Stimulated activated CD8-positive, alpha-beta memory T cell treated with anti-CD3 and anti-CD28 coated beads, Interleukin-7, amount 100 ng/mL, for 4 hours (primary cell): ENCODE measurements at places on chromosomes 1 and 21.

GRCh38 chr21:28338701-28339305 is 653.9 kb downstream of the LTN1 start:
- DNase-seq, result no peak

GRCh38 chr1:23854568-23854967 is 13.5 kb downstream of the FUCA1 start:
- DNase-seq, result no peak

GRCh38 chr21:38376235-38376634 is 119.4 kb downstream of the KCNJ15 start:
- no peak for DNase-seq

DNA sequence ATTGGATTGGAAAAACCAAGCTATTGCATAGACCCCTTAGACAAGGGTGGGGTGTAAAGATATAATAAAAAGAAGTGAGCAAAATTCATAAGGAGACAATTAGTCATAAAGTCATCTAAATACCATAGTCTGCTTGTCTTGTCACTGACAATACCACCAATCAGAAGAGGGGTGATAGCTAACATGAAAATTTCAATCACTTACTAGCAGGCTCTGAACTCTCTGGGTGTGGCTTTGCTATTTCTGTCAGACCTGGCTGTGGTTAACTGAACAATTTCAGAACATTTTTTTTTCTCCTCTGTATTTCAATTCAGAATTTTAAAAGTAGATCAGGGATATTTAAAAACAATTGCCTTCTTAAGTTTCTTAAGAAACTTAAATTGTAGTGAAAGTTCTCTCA is 158.5 kb upstream of the PRMT6 start:
- DNase-seq, result no peak

- no peak for DNase-seq
These were observed 159.9 kb downstream of the ACTL8 start for GRCh38 chr1:17914987-17915386.

DNA sequence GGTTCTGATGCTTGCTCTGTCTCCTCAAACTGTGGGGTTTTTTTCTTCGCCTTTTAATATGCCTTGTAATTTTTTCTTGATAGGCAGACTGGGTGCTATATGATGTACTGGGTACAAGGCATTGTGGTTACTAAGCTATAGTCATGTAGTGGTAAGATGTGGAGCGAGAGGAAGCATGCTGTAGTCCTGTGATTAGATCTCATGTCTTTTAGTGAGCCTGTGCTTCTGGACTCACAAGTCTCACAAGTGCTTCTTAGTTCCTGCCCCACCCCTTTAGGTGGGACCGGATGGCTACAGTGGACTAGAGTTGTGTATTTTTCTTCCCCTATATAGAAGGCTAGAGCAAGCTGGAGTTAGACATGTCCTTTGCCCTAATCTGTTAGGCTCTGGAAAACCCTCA is 178.7 kb downstream of the DNM3 start:
- no peak for DNase-seq

DNA sequence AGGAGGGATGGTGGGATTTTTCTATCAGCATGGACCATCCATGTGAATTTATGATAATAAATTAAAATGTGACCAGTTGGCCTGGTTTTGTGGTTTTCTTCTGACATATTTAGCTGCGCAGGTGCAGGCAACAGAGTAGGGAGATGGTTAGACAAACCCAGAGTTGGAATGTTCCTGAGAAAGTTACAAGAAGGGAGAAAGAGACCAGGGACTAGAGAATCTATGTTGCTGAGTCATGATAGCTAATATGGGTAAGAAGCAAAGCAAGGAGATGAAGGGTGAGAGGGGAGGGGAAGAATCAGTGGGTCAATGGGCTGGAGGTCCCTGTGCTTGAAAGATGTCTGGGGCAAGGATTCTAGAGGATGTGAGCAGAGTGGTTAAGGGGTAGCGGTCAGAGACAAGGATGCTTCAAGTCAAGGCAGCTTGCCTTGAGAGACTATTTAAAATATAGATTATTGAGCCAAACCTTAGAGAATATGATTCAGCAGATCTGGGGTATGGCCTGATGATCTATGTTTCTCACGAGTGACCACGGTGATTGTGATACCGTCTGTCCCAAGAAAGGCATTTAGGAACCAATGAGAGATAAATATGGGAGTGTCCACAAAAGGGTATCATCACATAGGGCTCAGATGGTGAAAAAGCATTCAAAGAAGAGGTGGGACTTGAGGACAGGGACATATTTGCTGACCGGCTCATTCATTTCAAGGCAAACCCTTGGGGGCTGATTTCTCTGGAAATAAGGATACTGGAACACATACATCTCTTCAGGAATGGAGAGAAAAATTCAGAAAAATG is 219.7 kb upstream of the PLD5 start:
- no peak for DNase-seq

GRCh38 chr1:228500143-228500734 is 13.1 kb downstream of the RNF187 start:
- DNase-seq, result no peak

DNA sequence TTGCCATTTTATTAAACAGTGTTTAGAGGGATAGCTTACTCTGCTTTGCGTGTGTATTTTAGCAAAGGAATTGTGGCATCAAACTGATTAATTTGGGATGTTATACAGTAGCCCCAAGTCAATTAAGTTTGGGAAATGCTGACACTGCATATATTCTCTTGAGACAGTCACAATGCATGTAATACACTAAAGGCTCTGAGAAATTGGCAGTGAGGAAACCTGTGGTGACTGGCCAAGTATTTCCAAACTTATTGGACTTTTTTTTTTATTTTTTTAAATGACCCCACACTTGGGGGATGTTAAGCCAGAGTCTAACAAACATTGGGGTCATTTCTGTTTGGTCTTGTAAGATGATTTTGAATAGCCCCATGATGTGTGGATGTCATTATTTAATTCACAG is 67.3 kb upstream of the RAVER2 start:
- no peak for DNase-seq

GRCh38 chr1:68232289-68233148 is at the start of gene WLS:
Gene WLS, minus strand, starts transcription at chr1:68232523. Its CDS starts 224 bp downstream, at chr1:68232299.
- DNase-seq, result no peak

GRCh38 chr1:69315823-69316222 is 251.9 kb upstream of the LRRC7 start:
- no peak for DNase-seq

DNA sequence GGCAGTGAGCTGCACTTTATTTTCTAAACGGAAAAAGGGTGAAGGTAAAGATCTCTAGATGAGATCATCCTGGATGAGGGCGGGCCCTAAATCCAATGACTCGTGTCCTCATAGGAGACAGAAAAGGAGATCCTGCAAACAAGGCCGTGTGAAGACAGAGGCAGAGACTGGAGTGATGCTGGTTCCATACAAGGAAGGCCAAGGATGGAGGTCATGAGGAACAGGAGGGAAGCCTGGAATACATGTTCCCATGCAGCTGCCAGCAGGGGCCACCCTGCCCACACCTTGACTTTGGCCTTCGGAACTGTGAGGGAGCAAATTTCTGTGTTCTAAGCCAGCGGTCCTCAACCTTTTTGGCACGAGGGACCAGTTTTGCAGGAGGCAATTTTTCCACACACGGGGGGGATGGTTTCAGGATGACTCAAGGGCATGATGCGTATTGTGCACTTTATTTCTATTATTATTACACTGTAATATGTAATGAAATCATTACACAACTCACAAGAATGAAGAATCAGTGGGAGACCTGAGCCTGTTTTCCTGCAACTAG is 94.3 kb downstream of the PSMG1 start:
- DNase-seq, result no peak

- no peak for DNase-seq
These were observed 19.6 kb downstream of the EIF4G3 start for GRCh38 chr1:21157054-21157453.

DNA sequence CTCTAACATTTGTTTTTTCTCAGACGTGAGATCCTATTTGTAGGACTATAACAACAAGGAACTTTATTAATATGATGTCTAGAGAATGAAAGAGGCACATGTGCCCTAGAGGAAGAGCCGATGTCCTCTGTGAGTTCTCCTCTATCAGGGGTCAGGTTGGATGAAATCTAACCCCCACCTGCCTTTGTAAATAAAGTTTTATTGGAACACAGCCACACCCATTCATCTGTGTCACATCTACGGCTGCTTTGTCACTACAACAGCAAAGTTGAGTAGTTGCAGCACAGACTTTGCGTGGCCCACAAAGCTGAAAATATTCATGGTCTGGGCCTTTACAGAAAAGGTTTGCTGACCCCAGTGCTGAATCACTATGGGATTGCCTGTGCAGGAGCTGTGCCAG is 571 bp upstream of the CAPN9 start:
- DNase-seq, result no peak

DNA sequence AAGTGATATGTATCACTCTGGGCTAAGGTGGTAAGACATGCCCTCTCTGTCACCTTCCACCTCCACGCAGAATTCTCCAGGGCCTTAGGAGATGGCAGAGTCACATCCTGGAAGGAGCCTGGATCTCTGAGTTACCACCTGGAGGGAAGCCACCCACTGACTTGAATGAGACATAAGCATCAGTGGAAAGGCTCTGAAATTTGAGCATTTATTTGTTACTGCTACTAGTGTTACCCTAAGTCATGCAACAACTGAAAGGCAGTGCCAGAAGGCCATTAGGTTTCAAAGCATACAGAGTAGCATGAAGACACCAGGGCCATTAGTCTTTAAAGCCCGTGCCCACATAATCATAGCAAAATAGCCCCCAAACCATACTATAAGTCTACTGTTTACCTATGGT is 230.3 kb upstream of the IRF2BP2 start:
- DNase-seq, result no peak

DNA sequence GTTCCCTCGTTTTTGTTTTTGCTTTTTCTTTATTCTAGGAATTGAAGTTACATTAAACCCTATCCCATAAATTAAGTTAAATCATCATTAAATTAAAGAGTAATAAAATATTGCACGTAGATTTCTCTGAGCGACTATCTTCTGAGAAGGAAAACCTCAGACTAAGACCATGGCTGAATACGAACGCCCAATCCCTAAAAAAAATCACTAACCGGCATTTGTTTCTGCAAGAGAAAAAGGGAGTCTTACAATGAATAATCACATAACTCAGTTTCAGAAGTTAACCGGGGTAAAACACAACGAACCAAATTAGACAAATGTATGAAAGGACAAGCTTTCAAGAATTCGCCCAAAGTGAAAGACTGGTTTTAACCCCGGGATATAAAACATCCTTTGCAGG is 1.3 kb downstream of the PIK3R3 start:
- no peak for DNase-seq

DNA sequence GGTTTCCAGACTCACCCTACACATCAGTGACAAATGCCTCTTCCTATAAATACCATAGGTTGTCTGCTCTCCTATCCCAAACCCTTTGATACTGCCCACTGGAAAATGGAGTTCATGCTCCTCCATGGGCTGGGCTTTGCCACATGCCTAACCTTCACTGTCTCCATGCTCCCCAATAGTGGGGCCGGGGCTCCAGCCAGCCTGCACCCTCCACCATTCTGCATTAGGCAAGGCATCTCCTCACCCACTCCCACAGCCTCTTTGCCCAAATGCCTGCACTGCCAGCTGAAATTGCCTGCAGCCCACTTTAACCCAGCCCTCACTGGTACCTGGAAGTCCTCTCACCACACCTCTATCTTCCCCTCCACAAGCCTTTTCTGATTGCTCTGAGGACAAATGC is 18.2 kb upstream of the MPZL1 start:
- no peak for DNase-seq

DNA sequence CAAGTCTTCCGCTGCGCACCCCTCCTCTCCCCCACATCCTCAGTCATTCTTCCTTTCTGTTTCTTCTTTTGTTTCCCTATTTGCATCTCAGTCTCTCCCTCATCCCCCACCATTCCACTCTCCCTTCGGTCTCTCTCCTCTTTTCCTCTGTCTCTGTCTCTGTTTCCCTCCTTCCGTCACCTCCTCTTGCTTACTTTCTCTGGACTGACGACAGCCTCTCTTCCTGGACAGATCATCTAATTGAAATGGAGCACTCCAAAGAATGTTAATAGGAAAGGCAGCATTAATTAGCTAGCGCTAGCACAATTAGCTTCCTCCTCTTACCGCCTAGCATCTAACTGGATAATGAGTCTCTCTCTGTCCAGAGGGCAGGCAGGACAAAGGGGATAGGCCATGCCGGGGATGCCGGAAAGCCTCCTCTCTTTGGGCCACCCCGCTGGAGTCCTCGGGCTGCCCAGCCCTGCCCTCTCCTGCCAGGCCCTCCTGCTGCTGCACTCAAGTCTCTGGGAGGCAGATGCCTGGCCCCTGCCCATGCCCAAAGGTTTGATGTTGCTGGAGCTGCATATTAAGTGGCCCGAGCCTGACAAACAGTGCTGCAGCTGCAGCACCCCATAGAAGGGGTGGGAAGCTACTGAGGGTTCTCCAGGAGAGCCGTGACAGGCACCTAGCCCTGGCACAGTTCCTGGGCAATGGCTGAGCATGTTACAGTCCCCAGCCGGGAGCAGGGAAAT is 20.8 kb downstream of the DISP3 start:
- no peak for DNase-seq

- no peak for DNase-seq
These were observed 69.1 kb downstream of the OMA1 start for GRCh38 chr1:58477390-58477789.

DNA sequence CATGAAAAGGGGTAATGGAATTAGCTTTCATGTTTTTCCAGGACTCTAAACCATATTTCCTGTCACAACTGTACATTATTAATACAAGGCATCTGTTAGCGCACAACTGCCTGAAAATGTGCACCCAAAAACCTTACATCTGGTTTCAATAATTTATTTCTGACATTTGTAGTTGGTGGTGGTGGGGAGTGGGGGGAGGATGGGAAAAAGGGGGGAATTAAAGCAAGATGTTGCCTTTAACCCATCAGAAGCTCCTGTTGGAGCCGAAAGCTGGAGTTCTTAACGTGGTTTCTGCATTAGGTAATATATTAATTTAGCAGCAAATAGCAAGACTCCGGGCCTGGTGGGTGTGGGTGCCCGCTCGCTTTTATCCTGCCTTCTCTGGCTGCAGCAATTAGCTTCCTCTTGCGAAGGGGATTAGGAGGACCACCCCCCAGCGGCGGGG is 36.9 kb upstream of the HHAT start:
- DNase-seq, result no peak

DNA sequence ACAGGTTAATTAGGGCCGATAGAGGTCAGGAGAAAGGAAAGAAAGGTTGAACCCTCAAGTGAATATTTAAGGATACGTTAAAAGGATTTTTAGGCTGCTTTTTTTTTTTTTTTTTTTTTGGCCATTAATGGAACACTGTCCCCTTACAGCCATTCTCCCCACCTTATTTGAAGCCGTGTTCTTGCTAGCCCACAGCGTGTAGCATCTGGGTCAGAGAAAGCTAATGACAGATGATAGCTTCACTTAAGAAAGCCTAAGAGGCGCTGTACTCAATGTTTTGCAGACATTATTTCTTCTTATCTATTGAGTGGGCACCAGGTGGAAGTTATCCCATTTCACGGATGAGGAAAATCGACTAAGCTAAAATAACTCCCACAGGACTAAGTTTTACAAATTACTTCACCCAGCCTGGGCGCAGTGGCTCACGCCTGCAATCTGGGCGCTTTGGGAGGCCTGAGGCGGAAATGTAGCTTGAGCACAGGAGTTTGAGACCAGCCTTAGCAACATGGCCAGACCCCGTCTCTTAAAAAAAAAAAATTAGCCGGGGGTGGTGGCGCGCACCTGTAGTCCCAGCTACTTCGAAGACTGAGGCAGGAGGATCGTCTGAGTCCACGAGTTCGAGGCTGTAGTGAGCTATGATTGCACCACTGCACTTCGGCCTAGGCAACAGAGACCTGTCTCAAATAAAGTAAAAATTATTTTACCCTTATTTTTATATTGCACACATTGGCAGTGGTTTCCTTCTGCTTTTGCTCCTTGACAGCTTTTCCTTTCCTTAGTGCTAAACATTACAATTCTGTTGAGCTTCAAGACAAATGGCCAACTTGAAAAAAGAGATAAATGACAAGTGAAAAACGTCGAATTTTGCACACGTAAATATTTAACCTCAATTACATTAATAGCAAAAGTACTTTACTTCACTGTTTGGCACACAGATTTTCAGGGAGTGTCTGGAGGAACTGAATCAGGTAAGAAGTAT is 1.1 kb upstream of the PHTF1 start:
- no peak for DNase-seq
